IMR-90 (cell line): ENCODE measurements at places on chromosomes 3 and 15. TPM values are rescaled to one million over a fixed set of nuclear protein-coding genes. Genes with fewer than 3 reads are reported as not detected.

- H3K4me1 ChIP-seq = peaks cover 5% of the 10 kb centered on the region
- no peaks in the 10 kb centered on the region for H3K27me3 ChIP-seq
- H3K36me3 ChIP-seq = no peaks in the 10 kb centered on the region
- H3K27ac ChIP-seq = no peak overlapping the region
- no peak for DNase-seq
These were observed 86.6 kb upstream of the PPIB start for GRCh38 chr15:64249406-64249805.

GRCh38 chr3:64108784-64109317, 85.6 kb upstream of the PSMD6 start:
- no peak overlapping the region for H3K4me3 ChIP-seq
- H3K36me3 ChIP-seq = peaks cover 16% of the 10 kb centered on the region
- H3K27me3 ChIP-seq = no peaks in the 10 kb centered on the region
- H3K4me1 ChIP-seq = peaks cover 11% of the 10 kb centered on the region

GRCh38 chr15:70636540-70637165, 126.7 kb downstream of the UACA start:
- H3K4me3 ChIP-seq = no peak overlapping the region
- DNase-seq = no peak
- no peaks in the 10 kb centered on the region; the same call in 1 of the 2 replicates for H3K36me3 ChIP-seq
- H3K27me3 ChIP-seq = no peaks in the 10 kb centered on the region
- H3K27ac ChIP-seq = no peak overlapping the region

Gene SLC51A
- polyA plus RNA-seq = not detected in 2 replicates

DNA sequence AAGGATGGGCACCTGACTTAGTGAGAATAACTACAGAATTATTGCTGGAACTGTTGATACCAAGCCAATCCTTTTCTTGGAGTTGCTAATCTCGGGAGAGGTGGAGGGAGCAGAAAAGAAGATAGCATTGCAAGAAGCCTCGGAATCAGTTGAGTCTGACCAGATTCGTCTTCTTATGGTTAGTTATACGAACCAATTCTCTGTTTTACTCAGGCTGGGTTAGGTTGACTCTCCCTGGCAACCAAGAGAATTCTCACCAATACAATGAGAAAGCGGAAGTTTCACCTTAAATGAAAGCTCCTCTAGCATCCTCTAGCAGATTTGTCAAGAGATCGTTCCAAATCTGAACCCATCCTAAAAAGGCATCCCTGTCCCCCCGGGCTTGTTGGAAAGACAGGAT, 43.5 kb upstream of the UBE2E1 start:
- H3K27me3 ChIP-seq = no peaks in the 10 kb centered on the region
- no peak for DNase-seq
- no peaks in the 10 kb centered on the region for H3K36me3 ChIP-seq
- no peak overlapping the region for H3K4me3 ChIP-seq
- no peak overlapping the region for H3K27ac ChIP-seq

GRCh38 chr3:45487508-45487907, 99.1 kb downstream of the LARS2 start:
- no peak overlapping the region for H3K27ac ChIP-seq
- DNase-seq = no peak

DNA sequence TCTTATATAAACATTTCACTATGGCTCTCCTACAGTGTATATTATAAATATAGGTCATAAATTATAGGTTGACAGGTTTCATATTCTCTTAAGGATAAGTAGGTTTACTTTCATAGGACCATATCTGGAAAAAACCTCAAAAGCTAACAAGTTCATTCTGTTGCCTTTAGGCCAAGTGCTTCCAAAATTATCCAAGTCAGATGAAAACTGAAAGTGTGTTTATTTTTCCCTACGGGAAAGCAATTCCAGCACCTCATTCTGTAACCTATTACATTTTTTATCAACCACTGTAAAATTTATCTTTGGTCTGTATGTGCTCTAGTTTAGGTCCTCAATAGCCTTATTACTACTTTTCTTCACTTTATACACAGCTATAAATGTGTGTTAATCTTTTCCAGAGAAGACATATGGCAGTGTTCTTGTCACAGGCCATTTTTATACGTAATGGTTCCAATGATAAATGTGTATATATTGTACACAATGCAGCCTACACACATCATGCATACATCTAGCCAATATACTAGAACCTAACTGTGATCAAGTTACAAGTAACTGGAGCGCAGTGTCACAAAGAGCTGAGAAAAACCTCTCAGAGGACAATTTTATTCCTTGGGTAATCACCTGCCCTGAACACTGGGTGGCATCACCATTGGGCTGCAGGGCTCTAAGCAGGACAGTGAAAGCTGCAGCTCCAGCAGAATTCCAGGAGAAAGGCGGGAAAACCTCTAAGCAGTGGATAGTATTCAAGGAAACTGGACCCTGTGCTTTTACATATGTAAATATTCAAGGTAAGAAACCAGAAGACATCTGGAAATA, 251.3 kb downstream of the CTNNB1 start:
- H3K27me3 ChIP-seq = no peaks in the 10 kb centered on the region
- H3K27ac ChIP-seq = no peak overlapping the region
- H3K36me3 ChIP-seq = no peaks in the 10 kb centered on the region

GRCh38 chr15:38252481-38253350, at the start of gene SPRED1:
Gene SPRED1 (plus strand): TSS chr15:38252836. CDS start chr15:38253186, 350 bp downstream.
- peak within 1 kb of the TSS; percentile 95 for H3K4me3 ChIP-seq
- no peaks in the 10 kb centered on the region for H3K36me3 ChIP-seq
- H3K27ac ChIP-seq = peak within 1 kb of the TSS; percentile 98
- no peaks in the 10 kb centered on the region for H3K27me3 ChIP-seq

GRCh38 chr3:62956411-62956810, 81.2 kb upstream of the CADPS start:
- H3K27me3 ChIP-seq = no peaks in the 10 kb centered on the region
- no peaks in the 10 kb centered on the region for H3K36me3 ChIP-seq
- no peaks in the 10 kb centered on the region for H3K4me1 ChIP-seq
- no peak overlapping the region for H3K27ac ChIP-seq
- no peak overlapping the region for H3K4me3 ChIP-seq

- H3K4me1 ChIP-seq = no peaks in the 10 kb centered on the region
- DNase-seq = no peak
- no peaks in the 10 kb centered on the region for H3K27me3 ChIP-seq
- H3K4me3 ChIP-seq = no peak overlapping the region
These were observed 370.1 kb downstream of the CNTN6 start for GRCh38 chr3:1462856-1463450.

DNA sequence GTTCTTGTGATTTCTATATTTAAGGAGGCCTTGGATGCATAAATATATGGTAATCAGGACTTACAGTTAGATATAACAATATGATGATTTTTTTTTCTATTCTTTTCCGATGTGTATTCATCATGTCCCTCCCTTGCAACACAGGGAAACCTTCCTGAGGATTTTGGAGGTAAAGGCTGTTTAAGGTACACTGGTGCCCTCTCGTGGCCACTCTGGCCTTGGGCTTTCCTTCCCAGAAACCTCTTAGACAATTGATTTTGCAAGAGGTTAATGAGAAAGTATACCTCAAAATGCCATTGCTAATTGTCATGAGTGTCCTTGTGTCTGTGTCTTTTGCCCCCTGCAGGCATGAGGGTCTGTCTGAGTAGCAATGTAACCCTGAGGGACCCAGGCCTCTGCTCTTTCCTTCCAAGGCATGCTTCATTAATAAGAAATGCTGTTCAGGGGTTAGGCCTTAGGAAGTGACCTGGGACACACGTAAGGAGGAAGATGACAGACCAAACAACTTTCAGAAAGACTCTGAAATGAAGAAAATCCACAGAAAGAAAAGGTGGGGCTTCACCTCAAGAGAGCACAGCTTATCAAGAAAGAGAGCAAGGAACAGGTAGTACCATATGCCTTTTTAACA, 70.3 kb upstream of the PPP2R3A start:
- DNase-seq = peak; percentile 79
- H3K36me3 ChIP-seq = no peaks in the 10 kb centered on the region
- no peak overlapping the region for H3K4me3 ChIP-seq
- H3K27ac ChIP-seq = no peak overlapping the region
- peaks cover 8% of the 10 kb centered on the region for H3K4me1 ChIP-seq

DNA sequence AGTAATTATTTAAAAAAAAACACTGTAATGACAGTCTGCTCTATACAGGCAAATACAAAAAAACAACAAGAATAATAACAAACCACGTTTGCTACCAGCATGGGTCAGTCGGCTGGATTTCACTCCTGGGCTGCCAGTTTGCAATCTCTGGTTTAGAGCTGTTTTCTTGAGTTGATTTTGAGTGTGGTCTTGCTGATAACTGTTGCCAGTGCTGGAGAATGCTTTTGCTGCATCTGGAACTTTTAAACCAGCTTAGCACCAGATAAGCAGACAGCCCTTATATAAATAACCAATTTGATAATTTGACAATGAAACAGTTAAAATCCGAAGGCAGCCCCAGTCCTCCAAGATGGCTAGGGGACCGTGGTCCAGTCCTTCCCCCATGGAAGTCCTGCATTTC, 14.0 kb upstream of the CTDSPL start:
- peaks cover 5% of the 10 kb centered on the region; the same call in 1 of the 2 replicates for H3K4me1 ChIP-seq
- no peak overlapping the region for H3K4me3 ChIP-seq
- no peak overlapping the region for H3K27ac ChIP-seq
- no peaks in the 10 kb centered on the region for H3K27me3 ChIP-seq

- no peaks in the 10 kb centered on the region for H3K27me3 ChIP-seq
- H3K36me3 ChIP-seq = peaks cover 46% of the 10 kb centered on the region
- H3K4me3 ChIP-seq = no peak overlapping the region
- no peak overlapping the region for H3K27ac ChIP-seq
- DNase-seq = no peak
These were observed 12.0 kb upstream of the LMAN1L start for GRCh38 chr15:74800559-74801094.

- H3K27ac ChIP-seq = peak overlapping the region; percentile 56
- H3K36me3 ChIP-seq = no peaks in the 10 kb centered on the region
- H3K4me3 ChIP-seq = peak overlapping the region; percentile 39
- H3K4me1 ChIP-seq = peaks cover 23% of the 10 kb centered on the region
- H3K27me3 ChIP-seq = no peaks in the 10 kb centered on the region
These were observed 129.1 kb upstream of the SMAD3 start for GRCh38 chr15:66936109-66936860.

- no peak within 1 kb of the TSS for H3K27ac ChIP-seq
- no peaks in the 10 kb centered on the region for H3K36me3 ChIP-seq
- H3K4me1 ChIP-seq = no peaks in the 10 kb centered on the region
- H3K27me3 ChIP-seq = no peaks in the 10 kb centered on the region
- H3K4me3 ChIP-seq = no peak within 1 kb of the TSS
- no peak for DNase-seq
These were observed at the start of gene ATP13A5 for GRCh38 chr3:193378706-193379105. Gene ATP13A5 (minus strand): TSS chr3:193378753. CDS start chr3:193378725, 28 bp downstream.

DNA sequence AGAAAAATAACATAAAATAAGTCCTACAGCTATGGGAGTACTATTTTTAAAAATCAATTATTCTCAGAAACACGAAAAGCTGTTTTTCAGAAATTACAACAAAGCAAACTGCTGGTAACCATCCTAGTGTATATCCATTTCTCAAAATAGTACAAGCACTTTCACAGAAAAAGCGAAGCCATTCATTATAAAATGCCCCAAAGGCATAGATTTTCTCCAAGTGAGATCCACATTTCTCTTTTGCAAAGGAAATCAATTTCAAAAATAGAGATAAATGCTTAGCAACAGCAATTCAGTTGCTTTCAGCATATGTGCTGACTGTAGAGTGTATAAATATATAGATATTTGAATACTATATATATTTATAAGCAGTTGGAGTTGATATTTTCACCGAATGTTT, 1266.3 kb downstream of the SI start:
- H3K27me3 ChIP-seq = no peaks in the 10 kb centered on the region
- no peaks in the 10 kb centered on the region for H3K4me1 ChIP-seq
- H3K27ac ChIP-seq = no peak overlapping the region
- no peak for DNase-seq

GRCh38 chr3:126392246-126392645, 2.5 kb upstream of the CFAP100 start:
- peaks cover 47% of the 10 kb centered on the region for H3K27me3 ChIP-seq
- no peak overlapping the region for H3K4me3 ChIP-seq
- H3K36me3 ChIP-seq = no peaks in the 10 kb centered on the region
- H3K4me1 ChIP-seq = no peaks in the 10 kb centered on the region
- DNase-seq = no peak

GRCh38 chr3:185024966-185025365, 127.9 kb downstream of the C3orf70 start:
- H3K27me3 ChIP-seq = no peaks in the 10 kb centered on the region
- DNase-seq = no peak

DNA sequence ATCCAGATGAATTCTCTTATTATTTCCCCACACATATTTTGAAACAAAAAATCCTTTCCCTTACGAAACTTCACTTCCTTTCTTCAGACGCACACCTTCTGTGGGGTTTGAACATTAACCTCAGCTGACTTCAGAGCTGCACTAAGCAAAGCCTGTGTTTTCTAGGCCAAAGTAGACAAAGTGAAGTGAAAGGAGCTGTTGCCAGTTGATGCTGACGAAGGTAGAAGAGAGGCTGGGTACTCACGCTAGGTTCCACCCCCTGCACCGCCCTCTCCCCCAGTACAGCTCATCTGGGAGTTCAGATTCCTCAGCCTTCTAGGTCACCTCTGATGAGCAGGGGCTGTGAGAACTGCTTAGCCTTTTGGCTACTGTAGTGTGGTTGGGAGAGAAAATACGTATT, 24.1 kb downstream of the DUT start:
- H3K4me3 ChIP-seq = no peak overlapping the region
- peaks cover 15% of the 10 kb centered on the region for H3K4me1 ChIP-seq
- peak; percentile 45 for DNase-seq
- H3K27me3 ChIP-seq = no peaks in the 10 kb centered on the region
- H3K36me3 ChIP-seq = no peaks in the 10 kb centered on the region

- H3K4me1 ChIP-seq = peaks cover 10% of the 10 kb centered on the region
- no peak overlapping the region for H3K4me3 ChIP-seq
- no peaks in the 10 kb centered on the region for H3K36me3 ChIP-seq
- H3K27ac ChIP-seq = no peak overlapping the region
These were observed 41.1 kb downstream of the GPD1L start for GRCh38 chr3:32147509-32147908.

DNA sequence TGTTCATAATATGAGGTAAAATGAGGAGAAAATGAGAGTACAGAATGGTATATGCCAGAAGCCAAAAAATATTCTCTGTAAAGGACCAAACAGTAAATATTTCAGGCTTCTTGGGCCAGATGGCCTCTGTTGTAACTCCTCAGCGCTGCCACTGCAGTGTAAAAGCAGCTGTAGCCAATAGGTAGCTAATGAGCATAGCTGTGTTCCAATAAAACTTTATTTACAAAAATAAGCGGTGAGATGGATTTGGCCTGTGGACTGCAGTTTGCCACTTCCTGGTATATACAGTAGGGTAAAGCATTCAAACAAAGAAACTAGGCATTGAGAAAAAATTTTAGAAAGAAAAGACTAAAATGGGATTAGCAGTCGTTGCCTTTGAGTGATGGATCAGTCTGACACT, 51.5 kb downstream of the BFSP2 start:
- no peak overlapping the region for H3K27ac ChIP-seq
- H3K4me1 ChIP-seq = no peaks in the 10 kb centered on the region; the same call in 1 of the 2 replicates
- peaks cover 16% of the 10 kb centered on the region for H3K27me3 ChIP-seq
- H3K4me3 ChIP-seq = no peak overlapping the region

Gene TAGLN3
- polyA plus RNA-seq = 7.7 TPM in 2 replicates
